ENCODE measurements at places on chromosomes 7 and 10.

- DNase-seq, result no peak
Observed at GRCh38 chr10:61841338-61841875, 60.1 kb upstream of the ARID5B start.

GRCh38 chr7:116812860-116813259 lies 49.5 kb upstream of the CAPZA2 start:
- DNase-seq, result no peak

DNA sequence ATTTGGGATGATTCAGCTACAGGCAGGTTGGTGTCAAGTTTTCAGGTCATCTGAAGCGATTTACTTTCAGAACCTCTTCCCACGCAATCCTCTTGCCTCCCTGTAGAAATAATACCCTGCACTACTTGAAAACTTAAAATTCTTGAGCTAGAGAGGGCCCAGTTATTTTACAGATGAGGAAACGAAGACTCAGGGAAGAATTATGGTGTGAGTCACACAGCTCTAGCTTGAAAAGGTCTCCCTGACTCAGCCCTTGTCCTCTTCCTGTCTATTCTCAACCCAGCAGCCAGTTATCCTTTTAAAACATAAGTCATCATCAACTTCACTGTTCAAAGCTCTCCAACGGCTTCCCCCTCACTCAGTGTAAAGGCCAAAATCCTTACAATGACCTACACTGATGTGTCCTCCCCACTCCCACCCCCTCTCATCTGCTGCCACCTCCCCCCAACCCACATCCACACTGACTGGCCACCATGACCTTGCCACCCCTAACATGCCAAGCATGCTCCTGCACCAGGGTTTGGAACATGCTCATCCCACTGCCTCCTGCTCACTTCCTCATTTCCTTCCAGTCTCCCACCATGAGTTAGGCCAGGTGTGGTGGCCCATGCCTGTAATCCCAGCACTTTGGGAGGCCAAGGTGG lies 3.4 kb downstream of the DNMBP start:
- DNase-seq, result peak; percentile 31

DNA sequence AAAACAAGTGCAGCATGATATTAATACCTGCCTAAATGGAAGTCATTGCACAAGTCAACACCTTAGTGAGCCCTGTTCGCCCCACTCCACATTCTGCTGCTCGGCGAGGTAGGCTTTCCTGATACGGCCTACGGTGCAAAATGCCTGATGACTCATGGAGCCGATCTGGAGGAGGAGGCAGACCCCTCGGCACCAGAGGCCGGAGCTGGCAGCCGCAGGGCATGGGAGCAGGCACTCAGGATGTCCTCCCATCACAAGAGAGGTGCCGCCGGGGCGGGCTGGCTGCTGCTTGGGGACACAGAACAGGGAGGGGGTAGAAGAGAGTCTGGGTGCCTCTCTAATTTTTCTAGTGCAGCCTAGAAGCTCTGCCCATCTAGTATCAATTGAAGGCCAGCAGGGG lies 418.5 kb upstream of the MGMT start:
- no peak for DNase-seq

DNA sequence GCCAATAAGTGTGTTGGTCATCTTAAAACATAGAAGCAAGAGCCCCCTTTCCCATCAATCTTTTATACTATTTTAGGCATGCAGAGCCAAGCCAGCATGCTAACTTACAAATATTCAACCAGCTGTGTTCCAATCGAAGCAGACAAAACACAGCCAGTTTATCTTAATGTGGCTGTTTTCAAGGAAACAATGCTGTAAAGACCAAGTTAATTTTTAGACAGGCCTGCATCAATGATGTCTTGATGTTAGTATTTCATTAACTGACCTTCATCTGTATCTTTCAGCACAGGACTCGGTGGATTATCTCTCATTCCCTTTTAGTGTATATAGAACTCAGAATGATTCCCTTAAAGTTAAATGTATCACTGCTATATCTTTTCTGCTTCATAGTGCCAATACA lies 262.0 kb upstream of the ZWINT start:
- no peak for DNase-seq

DNA sequence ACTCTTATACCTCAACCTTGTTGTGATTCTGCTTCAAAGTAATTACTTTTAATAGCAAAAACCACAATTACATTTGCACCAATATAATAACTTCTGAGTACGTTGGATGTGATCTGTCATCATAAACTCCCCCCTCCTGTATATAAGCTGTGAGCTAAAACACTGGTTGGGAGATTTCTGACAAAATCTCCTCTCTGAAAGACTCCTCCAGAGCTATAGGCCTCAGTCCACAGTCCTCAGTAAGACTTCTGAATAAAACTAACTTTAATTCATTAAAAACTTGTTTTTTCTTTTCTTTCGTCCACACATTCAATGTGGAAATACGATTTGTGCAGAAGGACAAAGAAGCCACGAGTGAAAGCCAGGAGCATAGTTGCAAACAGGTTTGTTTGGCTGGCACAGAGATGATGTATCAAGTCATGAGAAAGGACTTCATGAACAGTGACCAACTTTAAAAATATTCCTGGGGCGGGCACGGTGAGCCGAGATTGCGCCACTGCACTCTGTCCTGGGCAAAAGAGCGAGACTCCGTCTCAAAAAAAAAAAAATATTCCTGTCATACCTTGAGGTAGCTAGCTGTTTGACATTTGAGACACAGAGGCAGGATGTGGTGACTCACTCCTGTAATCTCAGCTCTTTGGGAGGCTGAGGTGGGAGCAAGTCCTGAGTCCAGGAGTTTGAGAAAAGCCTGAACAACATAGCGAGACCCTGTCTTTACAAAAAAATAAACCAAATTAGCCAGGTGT lies 91.1 kb upstream of the ARHGAP21 start:
- DNase-seq, result peak; percentile 25

Data from CD4-positive, alpha-beta T cell treated with Interleukin-17A for 4 hours (primary cell).